ENCODE measurements at places on chromosomes 6 and 20.

DNA sequence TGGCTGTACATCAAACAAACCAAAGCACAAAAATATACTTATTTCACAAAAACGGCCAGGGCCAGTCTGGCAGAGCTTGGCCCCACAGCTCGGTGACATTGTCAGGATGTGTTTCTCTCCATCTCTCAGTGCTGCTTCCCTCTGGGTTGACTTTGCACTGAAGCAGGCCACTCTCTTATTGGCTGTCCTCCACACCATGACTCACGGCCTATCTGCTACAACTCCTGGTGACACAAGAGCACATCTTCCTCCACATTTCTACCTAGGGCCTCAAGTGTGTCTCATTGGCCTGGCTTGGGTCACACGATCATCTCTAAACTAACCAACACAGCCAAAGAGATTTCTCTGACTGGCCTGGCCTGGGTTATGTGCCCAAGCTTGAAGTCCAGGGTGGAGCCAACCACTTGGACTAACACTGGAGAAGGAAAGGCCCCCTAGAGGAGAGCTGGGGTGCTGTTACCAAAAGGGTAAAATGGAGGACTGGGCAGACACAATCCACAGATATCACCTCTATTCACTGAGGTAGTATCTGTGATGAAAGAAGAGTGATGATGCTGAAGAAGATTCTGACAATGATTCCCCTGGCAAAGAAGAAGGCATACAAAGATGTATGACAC lies 159.8 kb upstream of the TSHZ2 start:
- DNase-seq = no peak

DNA sequence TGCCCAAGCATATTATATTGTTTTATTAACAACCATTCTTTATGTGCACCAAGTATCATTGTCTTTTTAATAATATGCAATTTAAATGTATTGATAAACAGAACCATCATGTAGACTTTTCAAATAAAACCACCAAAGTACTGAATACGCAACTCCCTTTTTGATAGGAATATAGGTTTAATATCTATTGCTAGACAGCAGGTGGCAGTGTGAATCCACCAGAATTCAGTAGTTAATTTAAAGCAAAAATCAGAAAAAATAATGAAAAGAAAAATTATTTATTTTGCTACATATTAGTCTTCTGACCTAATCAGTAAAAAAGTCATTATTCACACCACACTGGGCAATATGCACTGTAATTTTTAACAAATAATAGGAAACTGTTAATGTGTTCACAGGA lies 143.7 kb downstream of the KLHL32 start:
- DNase-seq = no peak

GRCh38 chr6:107698146-107698545 lies 126.0 kb downstream of the SCML4 start:
- DNase-seq = no peak

GRCh38 chr6:159616456-159616855 lies 76.6 kb downstream of the SOD2 start:
- DNase-seq = no peak

GRCh38 chr6:56096541-56096940 lies 150.8 kb downstream of the COL21A1 start:
- DNase-seq = no peak

DNA sequence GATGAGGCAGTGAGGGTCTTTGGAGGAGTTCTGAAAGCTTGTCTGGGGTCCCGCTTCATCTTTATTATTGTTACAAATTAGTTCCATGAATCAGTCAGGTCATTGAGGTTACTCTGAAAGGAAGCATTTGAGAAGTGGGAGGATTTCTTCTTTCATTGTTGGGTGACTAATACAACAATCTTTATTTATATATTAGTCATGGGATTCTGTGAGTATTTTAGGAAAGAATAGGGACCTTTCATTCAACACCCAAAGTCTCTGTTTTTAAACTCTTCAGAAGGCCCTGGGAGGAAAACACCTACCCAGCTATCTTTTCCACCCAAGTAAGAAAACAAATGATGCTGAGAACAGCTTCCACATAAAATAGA lies 98.3 kb downstream of the SOD2 start:
- DNase-seq = no peak

GRCh38 chr6:17881085-17881858 lies 106.2 kb downstream of the KIF13A start:
- no peak for DNase-seq

DNA sequence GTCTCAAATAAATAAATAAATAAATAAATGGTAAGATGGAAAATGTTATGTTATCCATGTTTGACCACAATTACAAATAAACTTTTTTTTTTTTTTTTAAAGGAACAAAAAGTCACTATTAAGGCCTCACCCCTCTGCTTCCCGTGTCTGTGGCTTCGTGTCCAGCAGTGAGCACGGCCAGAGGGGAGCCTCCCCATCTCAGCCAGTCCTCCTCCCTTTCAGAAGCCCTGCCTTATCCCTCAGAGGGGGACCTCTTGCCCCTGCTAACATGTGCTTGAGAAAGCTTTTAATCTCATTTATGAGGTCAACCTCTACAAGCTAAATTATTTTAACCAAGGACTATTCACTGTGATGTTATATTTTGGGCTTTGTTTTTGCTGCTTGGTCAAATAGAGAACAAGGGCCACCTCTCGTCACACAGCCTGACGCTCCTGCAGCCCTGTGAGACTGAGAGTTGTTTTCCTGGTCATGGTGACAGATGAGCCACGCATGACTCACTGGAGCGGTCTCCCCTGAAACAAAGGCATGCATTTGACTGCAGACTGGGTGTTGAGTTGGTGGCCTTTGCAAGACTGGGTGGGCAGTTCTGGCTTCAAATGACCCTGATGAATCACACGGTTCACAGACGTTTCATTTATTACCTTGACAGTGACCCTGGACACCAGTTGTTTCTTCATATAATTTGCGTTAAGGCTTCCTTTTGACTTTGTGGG lies 131.8 kb downstream of the TIAM2 start:
- DNase-seq = no peak

- DNase-seq = no peak
Observed at GRCh38 chr6:68194846-68195478, 440.1 kb upstream of the ADGRB3 start.

GRCh38 chr6:31180500-31180899 lies 10.0 kb upstream of the POU5F1 start:
- peak; percentile 54 for DNase-seq

- no peak for DNase-seq
Observed at GRCh38 chr6:53399027-53399344, 50.2 kb upstream of the ELOVL5 start.

GRCh38 chr6:14918200-14918907 lies 327.5 kb upstream of the JARID2 start:
- no peak for DNase-seq

GRCh38 chr6:4660377-4661321 lies 115.6 kb upstream of the CDYL start:
- DNase-seq = no peak

- no peak for DNase-seq
Observed at GRCh38 chr6:14212020-14212419, 94.4 kb downstream of the CD83 start.

GRCh38 chr20:24991897-24992486 lies 559 bp downstream of the APMAP start:
- peak; percentile 8 for DNase-seq

- DNase-seq = no peak
Observed at GRCh38 chr6:68189217-68189815, 445.8 kb upstream of the ADGRB3 start.

DNA sequence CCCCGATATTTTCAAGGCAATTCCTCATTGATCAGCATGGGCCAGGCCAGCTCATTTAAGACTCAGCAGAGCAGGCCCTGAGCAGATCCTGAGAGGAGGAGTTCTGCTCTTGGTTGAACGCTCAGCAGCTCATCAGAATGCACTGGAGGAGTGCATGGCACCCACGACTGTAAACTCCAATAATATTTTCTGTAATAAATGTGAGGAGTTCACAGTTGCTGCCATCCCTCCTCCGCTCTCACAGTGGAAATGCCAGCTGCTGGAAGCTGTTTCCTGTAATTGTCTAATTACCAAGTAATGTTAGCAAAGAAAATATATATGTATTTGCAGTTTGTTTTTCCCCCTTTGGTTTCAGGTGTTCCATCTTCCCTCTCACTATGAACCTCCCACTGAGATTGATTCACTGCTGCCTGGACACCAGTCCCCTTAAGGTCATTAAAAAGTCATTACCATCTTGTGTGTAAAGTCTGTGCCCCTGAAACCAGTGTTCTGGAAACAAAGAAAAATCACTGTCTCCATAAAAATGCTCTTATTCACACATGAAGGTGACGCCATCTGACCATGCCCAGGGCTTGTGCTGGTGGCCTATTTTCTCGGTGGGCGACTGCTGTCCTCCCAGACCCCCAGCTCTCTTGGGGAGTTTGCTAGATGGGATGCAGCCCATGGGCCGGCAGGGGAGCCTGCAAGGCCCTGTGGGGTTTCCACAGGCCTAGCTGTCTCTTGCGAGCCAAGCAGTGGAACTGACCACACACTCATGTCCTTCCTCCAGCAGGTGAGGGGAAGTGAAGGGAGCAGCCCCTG lies 374.2 kb downstream of the ZFAND3 start:
- no peak for DNase-seq

DNA sequence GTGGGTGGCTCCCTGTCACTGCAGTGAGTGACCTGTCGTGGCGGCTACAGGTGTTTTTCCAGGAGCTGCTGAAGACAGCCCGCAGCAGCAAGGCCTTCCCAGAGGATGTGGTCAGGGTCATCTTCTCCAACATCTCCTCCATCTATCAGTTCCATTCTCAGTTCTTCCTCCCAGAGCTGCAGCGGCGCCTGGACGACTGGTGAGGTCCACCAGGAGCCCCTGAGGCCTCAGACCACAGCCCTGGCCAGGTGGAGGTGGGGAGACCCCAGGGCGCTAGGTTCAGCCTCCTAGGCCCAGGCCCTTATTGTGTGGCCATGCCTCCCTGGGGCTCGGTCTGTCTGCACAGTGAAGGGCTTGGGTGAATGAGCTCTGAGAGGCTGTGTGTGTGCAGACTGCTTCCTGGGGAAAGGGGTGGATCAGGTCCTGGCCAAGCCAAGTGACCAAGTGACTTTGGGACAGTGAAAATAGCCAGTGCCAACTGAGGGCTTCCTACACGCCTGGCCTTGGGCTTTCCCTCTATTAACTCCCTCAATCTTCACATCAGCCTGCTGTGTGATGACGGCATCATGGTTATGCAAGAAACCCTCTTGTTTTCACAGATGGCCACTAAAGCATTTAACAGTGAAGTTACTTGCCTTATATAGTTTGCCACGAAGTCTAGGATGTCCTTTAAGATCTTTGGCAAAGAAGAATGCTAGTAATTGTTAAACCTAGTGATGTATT lies 6.4 kb downstream of the FGD2 start:
- no peak for DNase-seq

- DNase-seq = no peak
Observed at GRCh38 chr6:121584586-121585369, 149.3 kb downstream of the GJA1 start.

- no peak for DNase-seq
Observed at GRCh38 chr6:25435416-25435985, 156.3 kb downstream of the CARMIL1 start.

DNA sequence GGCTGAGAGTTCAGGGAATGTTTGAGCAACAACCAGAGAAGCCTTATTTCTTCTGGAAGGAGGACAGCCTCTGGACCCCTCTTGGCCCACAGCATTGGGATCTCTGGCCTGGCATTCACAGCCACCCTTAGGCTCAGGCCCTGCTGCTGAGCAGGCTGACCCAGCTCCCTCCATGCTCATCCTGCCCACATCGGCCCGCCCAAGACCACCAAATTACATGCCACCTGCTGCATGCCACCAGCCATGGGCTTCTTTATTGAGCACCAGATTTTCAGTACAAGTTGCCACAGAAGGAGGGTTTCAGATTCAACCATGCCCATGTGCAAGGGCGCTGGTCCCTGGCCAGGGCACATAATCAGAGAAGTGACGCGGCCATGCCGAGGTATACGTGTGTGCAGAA lies 32.2 kb downstream of the ADA start:
- DNase-seq = no peak

- DNase-seq = no peak
Observed at GRCh38 chr20:10076126-10077080, 41.6 kb downstream of the ANKEF1 start.

- no peak for DNase-seq
Observed at GRCh38 chr6:113539623-113540022, 317.5 kb upstream of the MARCKS start.

DNA sequence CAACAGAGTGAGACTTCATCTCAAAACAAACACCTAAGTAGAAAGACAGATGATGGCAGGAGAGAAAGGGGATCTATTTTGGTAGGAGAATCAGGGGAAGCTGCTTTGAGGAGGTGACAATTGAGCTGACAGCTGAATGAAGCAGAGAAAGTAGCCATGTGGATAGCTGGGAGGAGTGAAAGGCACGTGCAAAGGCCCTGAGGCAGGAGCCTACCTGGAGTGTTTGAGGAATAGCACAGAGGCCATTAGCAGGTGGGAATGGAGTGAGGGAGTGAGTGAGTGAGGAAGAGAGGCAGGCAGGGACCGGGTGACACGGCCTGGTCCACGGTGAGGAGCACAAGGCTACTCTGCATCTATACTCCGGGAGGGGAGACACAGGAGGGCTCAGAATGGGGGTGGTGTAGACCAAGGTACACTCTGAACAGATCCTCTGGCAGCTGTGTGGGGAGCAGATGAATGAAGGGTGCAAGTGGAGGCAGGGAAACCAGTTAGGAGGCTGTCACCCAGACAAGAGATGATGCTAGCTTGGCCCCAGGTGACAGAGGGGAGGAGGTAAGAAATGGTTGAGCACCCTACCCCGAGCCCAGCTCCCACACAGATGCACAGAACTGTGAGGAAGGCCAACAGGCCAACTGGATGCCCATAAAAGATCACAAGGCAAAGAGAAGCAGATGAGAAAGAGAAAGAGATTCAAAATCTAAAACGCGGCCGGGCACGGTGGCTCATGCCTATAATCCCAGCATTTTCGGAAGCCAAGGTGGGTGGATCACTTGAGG lies 43.6 kb downstream of the NFATC2 start:
- no peak for DNase-seq

GRCh38 chr6:101926149-101926925 lies 532.8 kb downstream of the GRIK2 start:
- no peak for DNase-seq
